H9 (cell line): ENCODE measurements at places on chromosomes 7 and 10. TPM values are rescaled to one million over a fixed set of nuclear protein-coding genes. Genes with fewer than 3 reads are reported as not detected.

- H3K4me3 ChIP-seq, result no peak overlapping the region
- no peaks in the 10 kb centered on the region; the same call in 1 of the 2 replicates for H3K4me1 ChIP-seq
- no peak for DNase-seq
- no peak overlapping the region for H3K27ac ChIP-seq
- H3K36me3 ChIP-seq, result no peaks in the 10 kb centered on the region
These were observed 234.6 kb upstream of the PITRM1 start for GRCh38 chr10:3407208-3407607.

DNA sequence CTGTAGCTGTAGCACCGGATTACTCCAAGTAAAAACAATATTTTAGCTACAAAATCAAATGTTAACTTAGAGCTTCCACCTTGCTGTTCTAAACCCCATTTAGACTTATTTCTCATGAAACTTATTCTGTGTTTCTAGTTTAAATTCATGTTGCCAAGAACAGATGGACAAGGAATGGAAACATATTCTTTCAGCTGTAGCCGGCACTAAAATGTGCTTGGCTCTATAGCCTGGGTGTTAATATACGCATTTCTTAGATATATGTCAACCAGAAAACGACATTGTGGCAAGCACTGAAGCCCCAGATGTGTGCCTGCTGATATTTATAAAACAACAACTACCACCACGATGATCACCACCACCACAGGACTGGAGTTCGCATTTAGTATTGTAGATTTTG is 190.3 kb upstream of the ETV1 start:
- peaks cover 7% of the 10 kb centered on the region; the same call in 1 of the 2 replicates for H3K36me3 ChIP-seq
- no peak overlapping the region for H3K4me3 ChIP-seq
- no peak for DNase-seq
- no peak overlapping the region for H3K27ac ChIP-seq
- H3K27me3 ChIP-seq, result no peaks in the 10 kb centered on the region
- no peaks in the 10 kb centered on the region for H3K4me1 ChIP-seq

GRCh38 chr7:67913604-67914003 is 917.0 kb downstream of the TYW1 start:
- no peak overlapping the region for H3K4me3 ChIP-seq
- no peaks in the 10 kb centered on the region; the same call in 1 of the 2 replicates for H3K27me3 ChIP-seq
- DNase-seq, result no peak
- no peak overlapping the region for H3K27ac ChIP-seq
- H3K4me1 ChIP-seq, result peaks cover 4% of the 10 kb centered on the region; the same call in 1 of the 2 replicates

GRCh38 chr7:158707610-158708009 is 3.0 kb upstream of the NCAPG2 start:
- no peak overlapping the region for H3K27ac ChIP-seq
- DNase-seq, result no peak
- H3K36me3 ChIP-seq, result peaks cover 13% of the 10 kb centered on the region
- no peak overlapping the region for H3K4me3 ChIP-seq
- H3K27me3 ChIP-seq, result no peaks in the 10 kb centered on the region

SPDYE8 gene
- not detected in 2 replicates for total RNA-seq

NKX1-2 gene
- 14.9 and 15.3 TPM in 2 replicates for total RNA-seq

IGF2BP3 gene
- 180 and 197 TPM in 2 replicates for total RNA-seq

SPDYE1 gene
- total RNA-seq, result not detected in 2 replicates

DNA sequence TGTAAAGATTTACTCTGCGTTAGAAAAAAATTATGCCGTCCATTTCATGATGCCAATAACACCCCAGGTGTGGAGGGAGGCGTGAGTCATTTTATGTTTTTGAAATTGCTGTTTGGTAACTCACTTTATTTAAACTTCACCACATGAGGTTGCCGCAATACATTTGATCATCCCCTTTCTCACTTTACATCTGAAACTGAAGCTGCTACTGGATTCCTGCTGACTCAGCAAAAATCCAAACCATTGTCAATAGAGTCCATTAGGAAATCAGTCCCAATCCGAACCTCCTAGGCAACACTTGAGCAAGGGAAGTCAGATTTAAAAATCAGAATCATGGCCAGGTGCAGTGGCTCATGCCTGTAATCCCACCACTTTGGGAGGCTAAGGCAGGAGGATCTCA is 136.6 kb upstream of the SVIL start:
- H3K4me3 ChIP-seq, result no peak overlapping the region
- no peaks in the 10 kb centered on the region for H3K36me3 ChIP-seq
- no peak overlapping the region for H3K27ac ChIP-seq
- no peaks in the 10 kb centered on the region for H3K4me1 ChIP-seq
- no peaks in the 10 kb centered on the region for H3K27me3 ChIP-seq
- DNase-seq, result no peak

PRKCQ gene
- total RNA-seq, result 11.8 and 12.1 TPM in 2 replicates

DNA sequence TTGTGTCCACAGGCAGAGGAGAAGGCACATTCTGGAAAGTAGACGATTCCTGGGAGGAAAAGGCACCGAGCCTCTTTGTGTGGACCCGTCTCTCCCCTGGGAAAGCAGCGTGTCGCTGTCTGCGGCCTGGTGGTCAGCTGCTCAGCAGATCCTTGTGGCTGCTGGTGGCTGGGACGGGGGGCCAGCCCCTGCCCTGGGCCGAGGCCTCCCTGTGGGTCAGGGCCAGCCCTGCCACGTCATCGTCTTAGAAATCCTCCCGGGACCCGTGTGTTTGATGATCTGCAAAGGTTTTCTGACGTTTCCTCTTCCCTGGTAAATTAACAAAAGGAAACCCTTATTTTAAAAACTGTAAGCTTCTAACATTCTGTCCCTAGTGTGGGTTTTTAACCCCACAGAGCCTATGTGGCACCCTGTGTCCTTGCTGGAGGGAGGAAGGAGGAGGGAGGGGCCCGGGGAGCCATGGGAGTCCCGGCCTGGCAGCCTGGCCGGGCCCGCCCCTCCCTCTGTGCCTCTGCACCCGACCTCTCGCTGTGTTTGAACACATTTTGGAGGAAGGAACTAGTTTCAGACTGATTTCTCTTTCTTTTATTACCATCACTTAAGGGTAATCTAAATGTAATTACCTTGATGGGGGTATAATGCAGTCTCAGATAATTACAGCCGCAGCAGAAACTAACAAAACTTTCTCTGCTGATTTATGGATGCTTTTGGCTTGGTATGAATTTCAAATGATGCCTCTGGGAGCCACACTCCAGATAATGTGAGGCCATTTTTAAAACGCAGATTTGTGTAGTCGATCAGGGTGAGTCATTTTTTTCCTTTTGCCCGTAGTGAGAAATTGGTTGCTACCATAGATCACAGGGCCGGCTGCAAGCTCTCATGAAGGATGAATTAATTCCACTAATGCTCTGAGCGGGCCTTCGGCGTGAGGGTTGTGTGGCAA is 85.5 kb downstream of the NKX6-2 start:
- H3K27me3 ChIP-seq, result no peaks in the 10 kb centered on the region
- H3K36me3 ChIP-seq, result peaks cover 2% of the 10 kb centered on the region; the same call in 1 of the 3 replicates
- H3K4me1 ChIP-seq, result no peaks in the 10 kb centered on the region

DNA sequence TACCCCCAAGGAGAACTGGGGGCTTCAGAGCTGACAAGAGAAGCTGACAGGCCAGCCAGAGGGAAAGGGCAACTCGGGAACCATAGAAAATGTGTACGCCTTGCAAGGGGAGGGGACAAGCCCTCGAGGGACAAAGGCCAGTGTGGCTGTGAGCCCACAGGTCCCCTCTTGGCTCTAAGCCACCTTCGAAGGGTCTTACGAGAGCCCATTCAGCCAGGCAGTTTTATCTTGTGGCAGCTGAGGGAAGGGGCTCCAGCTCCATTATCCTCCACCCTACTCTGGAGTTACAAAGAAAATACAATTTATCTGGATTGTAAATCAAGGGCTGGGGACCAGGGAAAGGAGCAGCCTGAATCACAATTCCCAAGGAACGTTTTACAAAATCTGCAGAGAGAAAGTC is 159.5 kb upstream of the ZMIZ1 start:
- peaks cover 5% of the 10 kb centered on the region; the same call in 1 of the 2 replicates for H3K4me1 ChIP-seq
- DNase-seq, result no peak
- no peaks in the 10 kb centered on the region for H3K36me3 ChIP-seq
- H3K4me3 ChIP-seq, result no peak overlapping the region

- no peak overlapping the region for H3K27ac ChIP-seq
- H3K27me3 ChIP-seq, result no peaks in the 10 kb centered on the region
- DNase-seq, result no peak
- no peaks in the 10 kb centered on the region; the same call in 2 of the 3 replicates for H3K36me3 ChIP-seq
These were observed 215.9 kb downstream of the PARD3 start for GRCh38 chr10:34599026-34599795.

DNA sequence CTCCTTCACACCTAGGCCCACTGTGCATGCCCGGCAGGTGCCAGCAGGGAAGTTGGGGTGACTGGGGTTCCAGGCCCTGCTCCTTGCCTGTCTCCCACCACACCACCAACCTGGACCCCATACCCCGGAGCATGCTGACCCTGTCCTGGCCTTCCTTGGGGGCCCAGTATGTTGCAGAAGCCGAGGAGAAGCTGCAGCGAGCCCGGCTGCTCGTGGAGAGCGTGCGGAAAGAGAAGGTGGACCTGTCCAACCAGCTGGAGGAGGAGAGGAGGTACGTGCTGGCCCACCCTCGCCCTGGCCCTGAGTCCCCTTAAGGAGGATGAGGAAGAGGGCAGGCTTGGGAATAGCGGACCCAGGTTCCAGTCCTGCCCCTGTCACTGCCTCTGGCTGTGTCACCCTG is 70.8 kb downstream of the CLIP2 start:
- peaks cover 27% of the 10 kb centered on the region; the same call in 2 of the 3 replicates for H3K36me3 ChIP-seq
- H3K4me3 ChIP-seq, result no peak overlapping the region
- H3K4me1 ChIP-seq, result 0 out of 2 replicates have a peak, but pooled peaks cover 1% of the 10 kb centered on the region
- H3K27ac ChIP-seq, result no peak overlapping the region
- no peak for DNase-seq

DNA sequence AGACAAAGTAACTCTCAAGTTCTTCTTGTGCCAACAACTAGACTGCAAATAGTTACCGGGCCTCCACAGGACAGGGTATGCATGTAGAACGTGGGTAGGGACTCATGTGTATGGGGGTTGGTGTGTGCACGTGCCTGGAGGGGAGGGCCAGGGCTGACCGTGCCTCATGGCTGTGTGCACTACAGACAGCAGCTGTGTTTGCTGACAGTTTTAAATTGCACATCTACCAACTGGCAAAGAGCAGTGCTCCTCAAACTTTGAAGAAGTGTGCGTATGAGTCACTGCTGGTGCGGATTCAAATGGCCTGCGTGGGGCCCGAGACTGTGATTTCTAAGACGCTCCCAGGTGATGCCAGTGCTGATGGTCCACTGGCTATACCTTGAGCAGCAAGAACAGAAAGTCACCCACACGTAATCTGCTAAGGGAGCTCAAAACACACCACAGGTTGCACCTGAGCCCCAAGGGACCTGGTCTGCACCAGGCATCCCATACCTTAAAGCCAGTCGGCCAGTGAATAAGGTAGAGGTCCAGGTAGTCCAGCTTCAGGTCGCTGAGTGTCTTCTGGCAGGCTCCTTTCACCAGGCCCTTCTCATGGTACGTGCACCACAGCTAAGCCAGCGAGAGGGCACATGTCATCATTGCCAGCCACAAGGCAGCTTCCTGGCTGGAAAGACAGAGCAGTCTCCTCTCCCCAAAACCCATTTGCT is 8.5 kb downstream of the AKR1B1 start:
- no peaks in the 10 kb centered on the region for H3K4me1 ChIP-seq
- no peak overlapping the region for H3K27ac ChIP-seq
- H3K4me3 ChIP-seq, result no peak overlapping the region
- H3K27me3 ChIP-seq, result no peaks in the 10 kb centered on the region

SEMA3C gene
- total RNA-seq, result 1.4 and 1.6 TPM in 2 replicates

GRCh38 chr7:98021588-98022351 is 31.8 kb upstream of the OCM2 start:
- peak; percentile 80 for DNase-seq
- no peak overlapping the region for H3K4me3 ChIP-seq
- H3K27ac ChIP-seq, result no peak overlapping the region
- H3K36me3 ChIP-seq, result no peaks in the 10 kb centered on the region
- no peaks in the 10 kb centered on the region for H3K4me1 ChIP-seq
- no peaks in the 10 kb centered on the region for H3K27me3 ChIP-seq

GRCh38 chr10:15570738-15571339 is 148.9 kb downstream of the ITGA8 start:
- no peak overlapping the region for H3K4me3 ChIP-seq
- no peaks in the 10 kb centered on the region for H3K36me3 ChIP-seq
- H3K4me1 ChIP-seq, result no peaks in the 10 kb centered on the region
- DNase-seq, result no peak
- H3K27me3 ChIP-seq, result no peaks in the 10 kb centered on the region
- H3K27ac ChIP-seq, result no peak overlapping the region

DNA sequence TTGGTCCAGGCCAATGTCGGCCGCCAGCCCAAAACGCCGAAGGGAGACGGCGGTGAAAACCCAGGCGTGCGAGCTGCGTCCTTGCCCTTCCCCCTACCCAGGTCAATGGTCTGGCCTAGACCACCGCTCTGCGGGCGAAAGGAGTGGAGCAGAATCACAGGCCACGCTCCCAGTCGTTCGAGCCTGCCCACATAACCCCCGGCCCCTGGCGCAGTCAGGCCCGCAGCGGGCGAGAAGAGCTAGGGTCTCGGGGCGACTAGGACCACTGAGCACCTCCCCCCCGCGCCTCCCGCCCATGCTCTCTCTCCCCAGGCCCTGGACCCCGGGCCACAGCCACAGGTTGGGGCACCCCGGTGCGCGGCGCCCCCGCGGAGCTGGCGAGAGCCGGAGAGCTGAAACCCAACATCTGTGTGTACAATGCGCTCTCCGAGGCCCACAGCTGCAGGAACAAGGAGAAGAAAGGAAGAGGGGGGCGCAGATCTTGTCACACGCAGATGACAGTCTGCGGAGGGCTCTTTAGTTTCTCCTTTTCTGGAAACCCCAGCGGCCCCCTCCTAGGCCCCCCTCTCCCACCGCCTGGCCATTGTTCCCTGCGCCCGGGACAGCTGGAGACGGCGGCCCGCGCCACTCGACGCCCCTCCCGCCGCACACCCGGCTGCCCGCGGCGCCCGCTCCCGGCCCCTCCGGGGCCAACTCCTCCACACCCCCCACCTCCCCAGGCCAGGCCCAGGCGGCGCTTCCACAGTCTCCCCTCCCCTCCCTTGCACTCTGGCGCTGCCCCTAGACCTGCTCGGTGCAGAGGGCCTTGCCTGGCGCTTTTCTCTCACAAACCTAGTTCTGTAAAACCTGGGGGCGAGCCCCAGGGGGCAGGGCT is 355.0 kb downstream of the DNAJB6 start:
- no peak overlapping the region for H3K27ac ChIP-seq
- peak; percentile 47 for DNase-seq
- peak overlapping the region; percentile 80 for H3K4me3 ChIP-seq
- H3K27me3 ChIP-seq, result peaks cover 61% of the 10 kb centered on the region
- H3K4me1 ChIP-seq, result no peaks in the 10 kb centered on the region
- no peaks in the 10 kb centered on the region for H3K36me3 ChIP-seq

GRCh38 chr10:36423821-36424248 is 701.6 kb upstream of the ANKRD30A start:
- no peak overlapping the region for H3K27ac ChIP-seq
- no peaks in the 10 kb centered on the region for H3K27me3 ChIP-seq
- peaks cover 4% of the 10 kb centered on the region; the same call in 1 of the 2 replicates for H3K4me1 ChIP-seq
- DNase-seq, result no peak
- H3K36me3 ChIP-seq, result peaks cover 8% of the 10 kb centered on the region; the same call in 1 of the 2 replicates
